ENCODE measurements at places on chromosomes 6 and 20.
A peak's percentile ranks its signal among the peaks of the same experiment; 100 is the strongest.

DNA sequence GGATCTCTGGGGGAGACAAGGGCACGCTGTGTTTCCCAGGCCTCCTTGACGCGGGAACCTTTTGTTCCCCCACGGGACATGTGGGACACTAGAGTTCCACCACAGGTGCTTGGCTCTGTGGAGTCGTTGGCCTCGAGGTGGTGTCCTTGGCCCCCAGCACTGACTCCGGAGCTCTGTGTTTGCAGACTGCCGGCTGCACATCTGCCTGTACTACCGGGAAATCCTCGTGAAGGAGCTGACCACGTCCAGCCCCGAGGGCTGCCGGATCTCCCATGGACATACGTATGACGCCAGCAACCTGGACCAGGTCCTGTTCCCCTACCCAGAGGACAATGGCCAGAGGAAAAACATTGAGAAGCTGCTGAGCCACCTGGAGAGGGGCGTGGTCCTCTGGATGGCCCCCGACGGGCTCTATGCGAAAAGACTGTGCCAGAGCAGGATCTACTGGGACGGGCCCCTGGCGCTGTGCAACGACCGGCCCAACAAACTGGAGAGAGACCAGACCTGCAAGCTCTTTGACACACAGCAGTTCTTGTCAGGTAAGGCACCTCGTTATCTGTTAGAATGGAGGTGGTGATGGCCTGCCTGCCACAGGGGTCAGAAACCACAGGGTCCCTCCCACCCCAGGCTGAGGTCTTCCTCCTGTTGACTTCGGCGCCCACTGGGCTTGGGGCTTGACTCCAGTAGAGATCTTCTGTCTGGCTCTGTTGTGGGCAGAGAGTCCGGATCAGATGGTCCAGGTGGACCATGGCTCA lies 9.9 kb downstream of the IRF4 start:
- no peak for DNase-seq

DNA sequence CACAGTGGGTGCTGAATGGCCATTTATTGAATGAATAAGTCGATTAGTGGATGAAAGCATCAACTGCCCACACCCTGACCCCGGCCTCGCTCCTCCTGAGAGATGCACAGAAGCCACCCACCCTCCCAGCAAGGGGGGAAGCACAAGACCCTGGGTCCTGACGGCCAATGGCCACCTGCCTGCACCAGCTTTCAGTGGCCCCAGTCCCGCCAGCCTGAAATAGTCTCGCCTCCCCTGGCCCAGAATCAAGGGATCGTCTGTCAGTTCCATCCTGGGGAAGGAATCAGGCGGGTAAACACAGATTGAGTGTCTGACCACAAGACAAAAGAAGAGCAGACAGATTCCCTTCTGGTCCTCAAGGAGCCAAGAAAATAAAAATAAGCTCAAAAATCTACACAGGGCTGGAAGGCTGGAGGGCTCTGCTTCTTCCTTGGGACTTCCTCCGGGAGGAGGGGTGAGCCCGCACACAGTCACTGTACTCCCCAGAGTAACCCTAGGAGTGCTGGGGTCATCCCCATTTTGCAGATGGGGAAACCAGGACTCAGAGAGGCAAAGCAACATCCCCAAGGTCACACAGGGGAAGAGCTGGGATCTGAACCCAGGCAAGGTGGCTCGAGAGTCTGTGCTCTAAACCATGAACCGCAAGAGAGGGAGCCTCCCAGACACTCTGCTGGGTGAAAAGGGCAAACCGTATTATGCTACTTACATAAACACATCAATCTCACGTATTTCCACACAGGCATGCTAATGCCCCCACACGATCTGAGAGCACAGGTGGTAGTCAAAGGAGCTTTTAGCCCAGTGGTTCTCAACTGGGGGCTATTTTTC lies 7.8 kb downstream of the PREX1 start:
- no peak for DNase-seq

GRCh38 chr6:140752234-140752633 lies 1377.8 kb upstream of the CITED2 start:
- no peak for DNase-seq

DNA sequence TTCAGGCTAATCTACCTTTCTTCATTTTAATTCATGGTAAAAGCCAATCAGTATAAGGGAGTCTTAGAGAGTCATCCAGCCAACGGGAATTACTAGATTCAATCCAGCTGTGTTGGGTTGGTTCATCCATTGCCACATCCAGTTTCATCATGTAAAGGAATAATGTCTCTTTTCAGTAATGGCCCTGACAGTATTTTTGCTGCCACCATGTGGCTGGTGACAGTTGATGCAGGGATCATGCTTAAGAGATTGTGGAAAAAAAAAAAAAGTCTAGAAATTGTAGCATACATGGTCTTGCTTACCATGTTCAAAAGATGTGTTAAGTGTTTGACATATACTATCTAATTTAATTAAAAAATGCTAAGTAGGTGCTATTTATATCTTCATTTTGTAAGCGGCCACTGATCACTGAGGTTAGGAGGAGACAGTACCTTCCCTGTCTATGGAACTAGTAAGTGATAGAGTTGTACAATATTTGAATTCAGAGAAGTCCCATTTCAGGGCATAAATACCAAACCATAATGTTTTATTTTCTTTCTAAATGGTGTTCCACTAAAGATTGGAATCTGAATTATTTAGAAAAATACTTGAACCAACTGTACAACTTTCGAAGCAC lies 135.9 kb downstream of the KHDRBS2 start:
- peak; percentile 15 for DNase-seq

DNA sequence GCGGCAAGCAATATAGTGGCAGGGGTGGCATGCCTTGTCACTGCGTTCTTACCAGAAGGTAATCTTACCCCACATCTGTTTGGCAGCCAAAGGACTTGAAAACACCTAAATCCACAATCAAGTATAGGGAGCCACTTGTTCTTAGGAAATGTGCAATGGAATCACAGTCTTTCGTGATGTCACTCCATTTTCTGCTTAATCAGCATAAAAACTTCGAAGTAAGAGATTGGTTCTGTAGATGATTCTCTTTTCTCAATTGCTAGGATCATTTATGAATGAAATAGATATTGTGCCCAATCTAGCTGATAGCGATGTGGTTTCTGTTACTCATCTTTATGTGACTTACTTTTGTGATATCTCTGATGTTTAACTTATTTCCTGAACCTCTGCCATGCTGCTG lies 89.0 kb downstream of the SLC22A3 start:
- DNase-seq: no peak

- DNase-seq: no peak
Observed at GRCh38 chr6:108656836-108657235, 96.1 kb downstream of the FOXO3 start.

DNA sequence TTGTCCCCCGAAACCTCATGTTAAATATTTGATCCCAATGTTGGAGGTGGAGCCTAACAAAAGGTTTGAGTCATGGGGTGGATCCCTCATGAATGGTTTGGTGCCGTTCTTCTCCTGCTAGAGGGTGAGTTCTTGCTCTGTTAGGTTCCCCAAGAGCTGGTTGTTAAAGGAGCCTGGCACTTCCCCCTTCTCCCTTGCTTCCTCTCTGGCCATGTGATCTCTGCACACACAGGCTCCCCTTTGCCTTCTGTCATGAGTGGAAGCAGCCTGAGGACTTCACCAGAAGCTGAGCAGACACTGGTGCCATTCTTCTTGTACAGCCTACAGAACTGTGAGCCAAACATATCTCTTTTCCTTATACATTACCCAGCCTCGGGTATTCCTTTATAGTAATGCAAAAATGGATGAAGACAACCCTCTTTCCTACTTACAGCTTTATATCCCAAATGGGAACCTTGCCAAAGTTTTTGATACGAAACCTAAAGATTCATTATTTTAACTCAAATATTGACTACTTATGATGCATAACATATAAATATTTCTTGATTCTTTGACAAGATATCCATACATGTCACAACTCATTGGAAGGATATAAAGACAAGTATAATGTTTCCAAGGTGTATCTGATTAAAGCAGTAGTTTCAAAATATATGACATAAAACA lies 61.0 kb downstream of the RNF182 start:
- no peak for DNase-seq

- DNase-seq: no peak
Observed at GRCh38 chr20:48731536-48731935, 96.3 kb downstream of the PREX1 start.

- DNase-seq: no peak
Observed at GRCh38 chr20:60142587-60142986, 184.4 kb downstream of the CDH26 start.

DNA sequence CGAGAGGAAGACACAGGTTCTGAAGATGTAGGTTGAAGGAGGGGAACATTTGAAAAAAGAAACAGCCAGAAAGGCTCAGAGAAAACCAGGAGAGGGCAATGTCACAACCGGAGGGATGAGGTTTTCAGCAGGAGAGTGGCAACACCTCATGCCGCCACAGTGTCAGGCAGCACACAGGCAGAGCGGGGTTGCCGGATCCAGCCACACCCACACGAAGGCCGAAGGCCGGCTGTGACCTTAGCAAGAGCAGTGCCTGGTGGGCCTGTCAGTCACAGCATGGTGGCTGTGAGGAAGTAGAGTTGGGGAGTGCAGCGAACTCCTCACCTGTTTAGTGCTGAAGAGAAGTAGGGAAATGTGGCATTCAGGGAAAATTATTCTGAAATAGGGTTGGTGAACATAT lies 14.0 kb downstream of the HDDC2 start:
- no peak for DNase-seq

DNA sequence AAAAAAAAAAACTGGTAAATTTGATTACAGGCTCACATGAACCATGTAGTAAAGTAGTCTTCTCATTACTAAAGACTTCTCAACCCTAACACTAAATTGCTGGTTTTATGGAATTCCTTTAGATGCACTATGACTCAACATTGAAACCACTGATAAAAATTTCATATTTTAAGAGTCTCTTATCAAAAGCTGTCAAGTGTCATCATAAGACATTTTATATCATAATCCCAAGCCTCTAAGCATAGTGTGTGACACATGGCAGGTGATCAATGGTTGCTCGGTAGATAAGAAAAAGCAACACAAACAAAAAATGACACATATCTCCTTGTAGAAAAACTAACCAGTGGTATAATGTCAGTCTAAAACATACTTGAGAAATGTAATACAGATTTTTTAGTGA lies 258.4 kb downstream of the RNGTT start:
- no peak for DNase-seq

DNA sequence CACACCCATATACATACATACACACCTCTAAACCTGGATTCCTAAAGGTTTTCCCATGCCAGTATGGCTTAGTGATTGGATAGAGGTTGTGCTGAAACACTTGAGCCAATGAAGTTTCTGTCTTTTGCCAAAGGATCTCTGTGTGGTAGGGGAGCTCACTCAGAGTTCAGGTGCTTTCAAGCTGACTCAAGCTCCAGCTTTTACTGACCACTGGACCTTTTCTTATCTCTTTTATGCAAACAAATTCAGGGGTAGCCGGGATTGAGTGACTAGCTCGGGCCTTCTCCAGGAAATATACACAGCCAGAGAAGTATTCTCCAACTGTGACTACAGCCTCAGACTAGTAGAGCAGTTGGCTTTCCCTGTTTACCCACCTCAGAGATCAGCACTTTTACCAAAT lies 21.5 kb upstream of the DSE start:
- no peak for DNase-seq

DNA sequence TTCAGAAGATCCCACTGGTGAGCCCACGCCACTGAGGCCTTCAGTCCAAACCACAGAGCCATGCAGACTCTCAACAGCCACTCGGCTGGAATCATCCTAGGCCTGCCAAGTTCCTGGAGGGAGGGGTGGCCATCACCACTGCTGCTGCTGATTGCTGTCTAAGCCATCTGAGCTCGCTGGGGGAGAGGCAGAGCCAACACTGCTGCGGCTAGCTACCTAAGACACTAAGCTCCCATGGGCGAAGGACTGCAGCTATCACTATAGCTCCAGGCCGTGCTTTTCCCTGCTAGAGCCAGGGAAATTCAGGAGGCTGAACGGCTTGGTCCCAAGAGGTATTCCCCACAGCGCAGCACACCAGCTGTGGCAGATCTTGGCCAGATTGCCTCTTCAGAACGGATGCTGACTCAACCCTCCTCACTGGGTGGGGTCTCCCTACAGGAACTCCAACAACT lies 73.6 kb downstream of the TBC1D32 start:
- no peak for DNase-seq

DNA sequence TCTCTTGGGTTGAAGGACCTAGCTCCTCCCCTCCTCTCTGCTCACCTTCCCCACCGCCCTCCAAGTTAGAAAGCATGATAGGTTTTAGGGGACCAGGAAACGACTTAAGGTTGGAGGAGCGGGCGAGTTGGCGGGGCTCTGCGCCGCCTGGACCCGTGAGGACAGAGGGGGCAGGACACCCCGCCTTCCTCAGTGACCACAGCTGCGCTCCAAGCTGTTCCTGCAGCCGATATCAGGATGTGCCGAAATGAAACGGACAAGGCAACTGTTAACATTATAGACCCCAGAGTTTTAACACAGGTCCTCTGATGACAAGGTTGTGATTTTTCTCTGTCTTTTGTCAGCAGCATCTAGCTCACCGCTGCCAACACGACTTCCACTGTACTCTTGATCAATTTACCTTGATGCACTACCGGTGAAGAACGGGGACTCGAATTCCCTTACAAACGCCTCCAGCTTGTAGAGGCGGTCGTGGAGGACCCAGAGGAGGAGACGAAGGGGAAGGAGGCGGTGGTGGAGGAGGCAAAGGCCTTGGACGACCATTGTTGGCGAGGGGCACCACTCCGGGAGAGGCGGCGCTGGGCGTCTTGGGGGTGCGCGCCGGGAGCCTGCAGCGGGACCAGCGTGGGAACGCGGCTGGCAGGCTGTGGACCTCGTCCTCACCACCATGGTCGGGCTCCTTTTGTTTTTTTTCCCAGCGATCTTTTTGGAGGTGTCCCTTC lies at the start of gene GRM1:
GRM1 (plus strand) TSS at position 212 of the 722 bp plus-strand sequence; CDS start at position 668, 456 bp downstream.
- DNase-seq: no peak

DNA sequence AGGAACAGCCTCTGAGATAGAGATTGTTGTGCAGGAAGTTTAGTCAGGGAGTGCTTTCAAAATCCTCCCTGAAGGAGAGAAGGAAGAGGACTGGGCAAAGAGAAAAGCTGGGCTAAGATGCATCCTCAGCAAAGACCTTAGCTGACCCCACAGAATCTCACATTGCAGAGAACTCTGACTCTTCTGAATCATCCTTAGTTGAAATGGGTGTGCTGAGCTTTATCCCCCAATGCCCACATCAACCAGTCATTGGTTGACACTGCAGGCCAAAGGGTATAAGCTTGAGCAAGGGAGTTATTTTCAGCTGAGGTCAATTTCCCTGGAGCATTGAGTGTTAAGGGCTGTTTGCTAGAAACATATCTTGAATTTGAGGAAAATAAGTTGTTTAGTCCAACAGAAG lies 732.2 kb downstream of the CBLN4 start:
- no peak for DNase-seq

- DNase-seq: no peak
Observed at GRCh38 chr6:126773112-126773805, 345.2 kb upstream of the RSPO3 start.

DNA sequence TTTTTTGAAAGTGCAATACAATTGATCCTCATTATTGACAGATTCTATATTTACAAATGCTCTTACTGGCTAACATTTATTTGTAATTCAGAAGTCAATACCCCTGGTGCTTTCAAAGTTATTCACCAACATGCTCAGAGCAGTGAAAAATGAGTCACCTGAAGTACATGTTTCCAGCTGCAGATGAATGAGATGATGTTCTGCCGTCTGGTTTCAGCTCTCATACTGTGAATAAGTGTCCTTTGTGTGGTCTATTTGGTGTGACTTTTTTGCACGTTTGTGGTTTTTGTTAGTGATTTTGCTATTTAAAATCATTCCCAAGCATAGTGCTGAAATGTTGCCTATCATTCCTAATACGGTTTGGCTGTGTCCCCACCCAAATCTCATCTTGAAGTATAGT lies 22.3 kb upstream of the EYA4 start:
- no peak for DNase-seq
